ENCODE measurements at places on chromosomes 3 and 15.

DNA sequence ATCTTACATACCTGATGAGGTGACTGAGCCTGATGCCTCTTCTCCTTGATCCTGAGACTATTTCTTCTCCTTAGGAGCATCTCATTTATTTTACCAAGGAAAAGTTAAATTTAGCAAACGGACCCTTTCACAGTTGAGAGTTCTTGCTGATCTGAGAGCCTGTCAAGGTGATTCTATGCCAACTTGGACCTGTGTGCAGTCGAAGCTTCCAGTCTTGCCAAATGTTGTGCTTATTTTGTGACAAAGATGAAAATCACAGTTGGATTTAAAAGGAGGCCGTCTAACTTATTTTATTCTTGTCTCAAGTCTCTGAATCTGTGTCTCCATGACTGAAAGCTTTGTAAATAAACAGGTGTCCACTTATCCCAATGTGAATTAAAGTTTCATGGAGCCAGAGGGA lies 296.3 kb upstream of the EPHA3 start:
- no peak for DNase-seq

- DNase-seq, result no peak
These were observed 29.0 kb upstream of the TBC1D5 start for GRCh38 chr3:17771177-17772017.

DNA sequence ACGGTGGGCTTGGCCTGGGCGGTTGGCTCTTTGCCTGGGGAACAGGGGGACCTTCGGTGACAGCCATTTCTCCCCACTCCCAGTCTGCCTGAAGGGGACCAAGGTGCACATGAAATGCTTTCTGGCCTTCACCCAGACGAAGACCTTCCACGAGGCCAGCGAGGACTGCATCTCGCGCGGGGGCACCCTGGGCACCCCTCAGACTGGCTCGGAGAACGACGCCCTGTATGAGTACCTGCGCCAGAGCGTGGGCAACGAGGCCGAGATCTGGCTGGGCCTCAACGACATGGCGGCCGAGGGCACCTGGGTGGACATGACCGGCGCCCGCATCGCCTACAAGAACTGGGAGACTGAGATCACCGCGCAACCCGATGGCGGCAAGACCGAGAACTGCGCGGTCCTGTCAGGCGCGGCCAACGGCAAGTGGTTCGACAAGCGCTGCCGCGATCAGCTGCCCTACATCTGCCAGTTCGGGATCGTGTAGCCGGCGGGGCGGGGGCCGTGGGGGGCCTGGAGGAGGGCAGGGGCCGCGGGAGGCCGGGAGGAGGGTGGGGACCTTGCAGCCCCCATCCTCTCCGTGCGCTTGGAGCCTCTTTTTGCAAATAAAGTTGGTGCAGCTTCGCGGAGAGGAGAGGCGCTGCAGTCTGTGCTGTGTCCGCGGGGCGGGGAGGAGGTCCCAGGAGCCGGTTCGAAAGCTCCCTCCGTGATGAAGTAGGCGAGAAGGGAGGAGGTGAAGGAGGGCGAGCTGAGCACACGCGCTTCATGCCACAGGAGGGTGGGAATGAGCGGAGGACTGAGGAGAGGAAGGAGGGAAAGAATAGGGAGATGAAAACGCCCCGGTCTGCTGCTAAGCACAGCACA lies 9.6 kb downstream of the CLEC3B start:
- no peak for DNase-seq

DNA sequence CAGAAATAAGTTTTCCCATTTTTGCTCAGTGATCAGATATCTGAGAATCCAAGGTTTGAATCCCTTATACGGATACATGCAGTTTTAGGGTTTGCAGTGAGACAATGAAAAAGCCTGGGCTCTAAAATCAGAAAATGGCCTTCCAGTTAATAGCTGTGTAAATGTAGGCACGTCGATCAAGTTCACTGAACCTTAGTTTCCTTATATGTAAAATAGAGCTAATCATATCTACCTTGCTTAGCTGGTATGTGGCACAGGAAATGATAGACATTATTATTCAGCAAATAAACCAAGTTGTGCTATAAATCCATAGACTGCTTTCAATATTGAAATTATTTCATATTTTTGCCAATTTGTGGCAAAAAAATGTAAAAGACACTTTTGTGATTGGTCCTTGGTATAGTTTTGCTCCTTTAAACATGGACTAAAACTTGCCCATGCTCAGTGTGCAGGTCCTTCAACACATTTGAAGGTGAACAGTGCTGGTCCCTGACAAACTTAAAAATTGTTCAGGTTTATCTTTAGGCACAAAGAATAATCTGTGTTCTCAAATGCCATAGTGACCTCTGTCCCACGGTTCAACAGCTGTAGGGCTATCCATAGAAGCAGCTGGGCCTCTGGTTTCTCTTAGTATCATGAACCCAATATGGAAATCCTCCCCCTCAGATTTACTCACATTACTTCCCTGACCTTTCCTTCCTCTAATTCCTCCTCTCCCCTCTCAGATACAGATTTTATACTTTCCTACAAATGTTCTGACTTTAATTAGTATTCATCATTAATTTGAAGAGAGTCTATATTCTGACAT lies 51.0 kb downstream of the CCDC54 start:
- no peak for DNase-seq

DNA sequence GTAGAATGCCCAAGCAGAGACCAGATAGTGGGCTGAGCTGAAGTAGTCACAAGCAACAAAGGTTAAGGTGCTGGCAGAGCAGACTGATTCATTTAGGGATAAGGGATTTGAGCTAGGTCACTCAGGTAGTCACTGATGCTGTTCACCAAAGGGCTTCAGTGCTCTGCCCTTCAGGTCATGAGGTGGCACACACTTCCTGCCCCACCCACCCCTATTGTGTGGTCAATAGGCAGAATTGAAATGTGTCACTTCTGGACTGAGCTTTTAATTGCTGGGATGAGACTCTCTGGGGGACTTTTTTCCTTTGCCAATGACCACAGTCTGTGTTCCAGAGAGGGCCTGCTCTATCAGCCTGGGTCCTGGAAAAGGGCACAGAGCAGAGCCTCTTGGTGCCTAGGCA lies 2.9 kb upstream of the DIS3L start:
- no peak for DNase-seq

DNA sequence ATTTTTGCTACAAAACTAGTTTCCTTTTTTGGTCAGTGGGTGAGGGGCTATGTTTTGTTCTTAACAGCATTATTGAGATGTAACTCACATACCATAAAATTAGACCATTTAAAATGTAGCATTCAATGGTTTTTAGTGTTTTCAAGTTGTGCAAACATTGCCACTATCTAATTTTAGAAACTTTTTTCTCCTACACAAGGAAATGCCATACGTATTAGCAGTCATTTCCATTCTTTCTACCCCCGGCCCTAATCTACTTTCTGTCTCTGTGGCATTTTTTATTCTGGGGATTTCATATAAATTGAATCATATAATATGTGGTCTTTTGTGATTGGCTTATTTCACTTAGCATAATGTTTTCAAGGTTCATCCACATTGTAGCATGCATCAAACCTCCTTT lies 55.0 kb upstream of the TIPARP start:
- no peak for DNase-seq

- no peak for DNase-seq
These were observed 98.2 kb upstream of the NR2F2 start for GRCh38 chr15:96232335-96232734.

- no peak for DNase-seq
These were observed 165.5 kb downstream of the ZIC1 start for GRCh38 chr3:147574621-147575020.

DNA sequence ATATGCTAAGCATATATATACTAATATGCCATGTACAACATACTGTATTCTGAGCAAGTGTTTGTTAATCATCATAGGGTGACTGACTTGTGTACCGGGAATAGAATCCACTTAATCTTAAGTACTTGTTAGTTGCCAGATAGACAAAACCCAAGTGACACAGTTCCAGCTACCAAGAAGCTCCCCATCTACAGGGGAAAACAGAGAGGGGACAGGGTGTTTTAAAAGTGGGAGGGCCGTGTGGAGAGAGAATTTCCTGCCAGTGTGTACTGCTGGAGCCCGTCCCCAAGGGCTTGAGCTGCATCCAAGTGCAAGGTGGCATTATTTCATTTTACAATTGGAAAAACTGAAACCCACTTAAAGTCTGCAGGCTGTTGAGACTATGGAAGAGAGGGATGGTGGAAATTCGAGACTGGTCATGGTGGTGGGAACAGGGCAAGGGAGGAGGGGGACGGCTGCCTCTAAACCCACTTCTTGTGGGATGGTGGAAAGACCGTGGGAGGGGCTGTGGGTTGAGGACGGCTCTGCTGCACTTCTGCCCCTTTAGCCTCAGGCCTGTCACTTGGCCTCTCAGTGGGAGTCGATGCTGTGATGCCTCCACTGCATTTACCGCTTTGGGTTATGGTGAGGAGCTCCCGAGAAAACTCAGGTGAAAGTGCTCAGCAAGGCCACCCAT lies 310.6 kb upstream of the LRRFIP2 start:
- no peak for DNase-seq

GRCh38 chr3:175432376-175433025 lies 573.4 kb downstream of the NAALADL2 start:
- no peak for DNase-seq

- no peak for DNase-seq
These were observed 83.6 kb downstream of the NCEH1 start for GRCh38 chr3:172627057-172627809.

- DNase-seq, result peak; percentile 8
These were observed at the start of gene GRAMD2A for GRCh38 chr15:72197460-72198355. TSS of gene GRAMD2A (minus strand) at chr15:72197787.

GRCh38 chr15:86382341-86382740 lies 302.7 kb downstream of the AGBL1 start:
- DNase-seq, result no peak

DNA sequence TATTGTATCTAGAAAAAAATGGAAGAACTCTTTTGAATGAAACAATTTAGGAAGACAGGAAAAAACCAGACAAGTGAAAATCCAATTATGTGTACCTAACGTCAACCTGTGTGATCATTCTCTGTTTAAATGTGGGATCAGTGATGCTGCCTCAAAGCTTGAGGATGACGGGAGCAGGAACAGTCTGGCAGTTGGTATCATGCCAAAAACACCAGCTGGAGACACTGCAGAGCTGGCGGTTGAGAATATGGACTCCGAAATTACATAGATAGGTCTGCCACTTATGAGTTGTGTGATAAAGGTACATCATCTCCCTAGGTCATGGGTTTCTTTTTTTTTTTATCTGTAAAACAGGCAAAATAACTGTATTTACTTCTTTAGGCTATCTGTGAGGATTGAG lies 480.5 kb downstream of the CNTN4 start:
- no peak for DNase-seq

GRCh38 chr3:56061279-56061626 lies 407.0 kb downstream of the ERC2 start:
- DNase-seq, result no peak
